Jurkat, Clone E6-1 (cell line): ENCODE measurements at places on chromosomes 6 and 20.

DNA sequence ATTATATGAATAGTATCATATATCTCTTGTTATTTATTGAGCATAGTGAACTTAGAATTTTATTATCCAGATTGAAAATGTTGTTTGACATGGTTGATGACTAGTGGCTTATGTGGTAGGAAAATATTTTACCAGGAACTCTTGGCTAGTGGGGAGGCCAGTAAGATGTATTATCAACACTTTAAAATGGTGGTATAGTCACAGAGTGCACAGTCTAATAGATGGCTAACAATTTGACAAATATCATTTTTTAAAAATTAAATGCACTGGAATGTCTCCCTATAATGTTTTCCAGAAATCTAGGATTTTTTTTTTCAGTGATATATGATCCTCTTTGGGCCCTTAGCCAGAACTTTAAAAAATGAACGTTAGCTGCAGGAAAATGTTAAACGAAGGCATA, 26.9 kb upstream of the EYA4 start:
- DNase-seq, result no peak

- no peak for DNase-seq
These were observed 9.7 kb downstream of the BACH2 start for GRCh38 chr6:90286884-90287488.

DNA sequence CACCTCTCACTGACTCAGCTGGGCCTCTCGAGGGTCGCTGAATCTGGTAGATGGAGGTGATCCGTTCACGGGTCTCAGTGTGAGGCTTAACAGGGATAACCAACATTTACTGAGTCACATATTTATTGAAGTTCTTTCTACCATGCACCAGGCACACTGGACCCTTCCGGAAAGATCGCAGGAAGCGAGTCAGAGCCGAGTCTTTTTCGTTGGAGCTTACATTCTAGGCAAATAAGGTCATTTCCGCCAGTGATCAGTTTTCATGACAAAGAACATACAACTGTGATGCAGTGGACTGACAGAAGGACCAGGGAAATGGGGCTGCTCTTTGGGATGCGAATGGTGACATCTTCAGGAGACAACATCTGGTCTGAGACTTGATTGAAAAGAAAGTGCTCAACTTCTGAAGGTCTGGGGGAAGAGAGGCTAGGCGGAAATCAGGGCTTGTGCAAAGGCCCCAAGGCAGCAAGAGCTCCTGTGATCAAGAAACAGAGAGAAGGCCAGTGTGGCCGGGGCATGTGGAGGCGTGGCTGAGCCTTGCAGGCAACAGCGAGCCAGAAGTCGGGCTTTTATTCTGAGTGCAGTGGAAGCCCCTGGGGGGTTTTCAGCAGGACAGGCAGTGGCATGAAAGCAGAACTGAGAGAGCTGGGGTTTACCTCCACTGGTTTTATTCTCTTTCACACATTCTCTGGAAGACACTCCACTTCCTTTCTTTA, 56.7 kb downstream of the APCDD1L start:
- DNase-seq, result no peak

GRCh38 chr20:25120457-25120856, 38.5 kb upstream of the VSX1 start:
- no peak for DNase-seq

DNA sequence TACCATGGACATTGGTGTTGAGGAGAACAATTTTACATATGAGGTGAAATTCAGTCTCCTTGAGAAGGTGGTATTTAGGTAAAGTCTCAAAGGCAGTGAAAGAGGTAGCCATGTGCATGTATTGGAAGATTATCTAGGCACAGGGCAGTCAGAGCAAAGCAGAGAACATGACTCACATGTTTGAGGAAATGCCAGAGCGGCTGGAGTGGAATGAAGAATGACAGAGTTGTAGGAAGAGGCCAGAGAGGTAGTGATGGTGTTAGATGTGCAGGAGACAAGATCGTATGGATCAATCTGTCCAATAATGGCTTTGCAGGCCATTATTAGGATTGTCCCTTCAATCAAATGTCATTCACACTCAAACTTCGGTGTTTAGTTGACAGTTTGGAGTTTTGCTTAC, 449.4 kb upstream of the PTCHD4 start:
- DNase-seq, result no peak

GRCh38 chr6:130964289-130964688, 98.8 kb downstream of the EPB41L2 start:
- DNase-seq, result no peak

DNA sequence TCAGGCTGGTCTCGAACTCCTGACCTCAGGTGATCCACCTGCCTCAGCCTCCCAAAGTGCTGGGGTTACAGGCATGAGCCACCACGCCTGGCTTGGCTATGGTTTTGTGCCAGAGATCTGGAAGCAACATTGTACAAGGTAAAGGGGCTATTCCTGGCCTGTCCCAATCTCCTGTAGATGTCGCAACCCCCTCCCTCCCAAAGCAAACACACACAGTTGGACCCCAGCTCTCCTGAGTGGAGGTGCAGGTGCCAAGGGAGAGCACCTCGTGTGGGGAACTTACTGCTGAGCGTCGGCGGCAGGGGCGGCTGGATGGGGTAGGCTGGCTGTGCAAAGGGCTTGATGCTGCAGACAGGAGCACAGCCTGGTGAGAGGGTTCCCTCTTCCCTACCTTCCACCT, 8.8 kb downstream of the RPL10A start:
- DNase-seq, result no peak

DNA sequence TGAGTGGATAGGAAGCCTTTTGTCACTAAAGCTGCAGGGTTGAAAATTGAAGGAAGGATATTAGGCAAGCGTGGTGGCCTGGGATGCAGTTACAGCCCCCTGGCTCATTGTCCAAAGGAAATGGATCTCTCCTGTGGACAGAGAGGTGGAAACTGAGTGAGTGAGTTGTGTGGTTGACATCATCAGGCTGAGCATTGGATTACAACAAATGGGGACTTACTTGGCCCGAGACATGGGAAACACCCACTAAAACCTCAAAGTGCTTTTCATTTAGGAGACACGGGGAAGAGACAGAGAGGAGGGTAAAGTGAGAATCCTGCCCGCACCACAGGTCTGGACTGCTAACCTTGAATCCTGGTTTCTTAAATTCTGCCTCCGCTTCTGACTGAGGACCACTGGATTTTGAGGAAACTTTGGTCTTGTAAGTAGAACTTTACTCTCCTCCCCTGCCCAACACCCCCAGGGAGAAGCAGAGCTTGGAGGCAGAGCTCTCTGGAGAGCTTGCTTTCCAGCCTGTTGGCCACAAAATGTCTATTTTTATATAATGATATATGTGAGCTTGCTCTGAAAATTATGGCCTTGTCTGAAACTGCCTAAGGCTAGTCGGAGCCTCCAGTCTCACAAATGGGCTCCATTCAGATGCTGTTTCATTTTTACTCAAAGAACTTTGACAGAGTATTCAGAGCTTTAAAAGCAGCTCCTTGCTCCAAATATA, at the start of gene PKIG:
Gene PKIG (plus strand): TSS at position 269 of the 715 bp plus-strand sequence. CDS start 31,978 bp downstream, outside the sequence.
- no peak for DNase-seq

DNA sequence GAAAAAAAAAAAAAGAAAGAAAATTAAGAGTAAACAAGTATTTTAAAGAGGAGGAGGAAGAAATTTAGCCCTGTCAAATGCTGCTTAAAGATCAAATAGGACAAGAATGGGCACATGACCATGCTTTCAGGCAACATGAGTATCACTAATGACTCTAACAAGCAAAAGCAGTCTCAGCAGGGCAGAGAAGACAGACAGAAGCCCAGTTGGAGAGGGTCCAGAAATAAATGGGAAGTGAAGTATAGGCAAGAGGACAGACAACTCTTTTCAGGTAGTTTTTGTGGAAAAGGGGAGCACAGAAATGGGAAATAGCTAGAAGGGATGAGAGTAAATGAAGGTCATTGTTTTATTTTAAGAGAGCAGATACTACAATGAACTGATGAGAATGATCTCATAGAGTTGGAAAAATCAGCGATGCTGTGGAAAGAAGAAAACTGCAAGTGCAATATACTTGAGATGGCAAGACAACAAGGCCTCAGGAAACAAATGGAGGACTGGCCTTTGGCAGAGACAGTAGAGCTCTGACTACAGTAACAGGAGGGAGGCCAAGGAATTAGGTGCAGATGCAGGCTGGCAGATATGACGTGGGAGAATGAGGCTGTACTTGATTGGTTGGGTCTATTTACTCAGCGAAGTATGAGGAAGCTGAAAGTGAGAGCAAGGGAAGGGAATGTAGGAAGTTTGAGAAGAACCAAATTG, 40.3 kb downstream of the KIF6 start:
- DNase-seq, result no peak

DNA sequence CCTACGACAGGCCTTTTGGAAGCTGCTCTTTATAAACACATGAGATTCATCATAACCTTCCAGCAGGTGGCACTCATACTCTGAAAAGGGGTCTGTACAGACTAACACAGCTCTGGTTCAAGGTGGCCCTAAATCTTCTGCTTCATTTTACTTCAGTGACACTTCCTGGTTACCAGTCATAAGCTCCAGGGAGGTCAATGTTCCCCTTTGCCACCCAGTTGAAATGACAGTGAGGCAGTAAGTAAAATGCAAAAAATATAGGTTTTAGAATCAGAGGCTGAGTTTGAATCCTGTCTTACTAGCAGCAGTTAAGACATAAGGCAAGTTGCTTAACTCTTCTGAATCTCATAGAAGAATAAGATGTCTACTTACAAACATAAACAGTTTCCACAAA, 132.8 kb downstream of the CDK19 start:
- peak; percentile 79 for DNase-seq

DNA sequence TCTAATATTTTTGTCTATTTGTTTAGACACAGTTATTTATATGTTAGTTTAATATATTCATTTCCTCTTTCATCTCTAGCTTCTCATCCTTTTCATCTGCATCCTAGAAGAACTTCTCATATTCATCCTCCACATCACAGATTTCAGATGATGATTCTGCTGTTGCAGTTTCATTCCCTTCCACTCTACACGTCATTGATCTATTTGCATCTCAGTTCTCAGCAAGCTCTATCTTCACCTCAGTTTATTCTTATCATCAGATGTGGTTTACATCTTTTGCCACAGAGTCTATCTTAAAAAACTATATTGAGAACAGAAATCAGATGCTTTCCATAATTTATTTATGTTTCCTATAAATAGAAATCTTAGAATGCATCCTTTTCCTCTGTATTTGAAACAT, 13.3 kb downstream of the SLC2A12 start:
- no peak for DNase-seq
